GM12892 (cell line): ENCODE measurements at places on chromosomes 12 and 14.

- DNase-seq = no peak
These were observed 92.1 kb downstream of the SLC25A47 start for GRCh38 chr14:100415226-100415625.

DNA sequence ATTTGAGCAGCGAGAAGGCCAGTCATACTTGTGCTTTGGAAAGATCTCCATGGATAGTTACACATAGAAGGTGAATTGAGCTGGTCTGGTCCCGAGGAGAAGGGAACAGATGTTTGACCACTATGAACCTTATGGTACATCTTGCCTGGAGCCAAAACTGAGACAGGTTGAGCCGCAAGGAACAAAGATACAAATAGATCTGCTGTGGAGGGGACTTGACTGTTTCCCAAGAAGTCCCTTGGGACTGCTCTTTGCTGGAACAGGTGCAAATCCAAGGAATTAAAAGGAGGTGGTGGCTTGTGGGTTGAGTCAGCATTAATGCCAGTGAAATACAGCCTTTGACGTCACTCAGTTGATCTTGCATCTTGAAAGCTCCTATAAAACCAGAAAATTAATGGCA, 68.8 kb upstream of the PRIMA1 start:
- DNase-seq = no peak

DNA sequence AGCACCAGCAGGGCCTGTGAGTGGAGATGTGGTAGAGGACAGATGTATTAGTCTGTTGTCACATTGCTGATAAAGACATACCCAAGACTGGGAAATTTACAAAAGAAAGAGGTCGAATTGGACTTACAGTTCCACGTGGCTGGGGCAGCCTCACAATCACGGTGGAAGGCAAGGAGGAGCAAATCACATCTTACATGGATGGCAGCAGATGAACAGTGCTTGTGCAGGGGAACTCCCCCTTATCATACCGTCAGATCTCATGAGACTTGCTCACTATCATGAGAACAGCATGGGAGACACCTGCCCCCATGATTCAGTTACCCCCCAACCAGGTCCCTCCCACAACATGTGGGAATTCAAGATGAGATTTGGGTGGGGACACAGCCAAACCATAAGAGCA, 361.9 kb downstream of the VRK1 start:
- DNase-seq = no peak

- DNase-seq = no peak
These were observed 83.2 kb downstream of the PITPNM2 start for GRCh38 chr12:123067654-123068053.

GRCh38 chr14:77023001-77023996, 5.2 kb downstream of the IRF2BPL start:
- no peak for DNase-seq

DNA sequence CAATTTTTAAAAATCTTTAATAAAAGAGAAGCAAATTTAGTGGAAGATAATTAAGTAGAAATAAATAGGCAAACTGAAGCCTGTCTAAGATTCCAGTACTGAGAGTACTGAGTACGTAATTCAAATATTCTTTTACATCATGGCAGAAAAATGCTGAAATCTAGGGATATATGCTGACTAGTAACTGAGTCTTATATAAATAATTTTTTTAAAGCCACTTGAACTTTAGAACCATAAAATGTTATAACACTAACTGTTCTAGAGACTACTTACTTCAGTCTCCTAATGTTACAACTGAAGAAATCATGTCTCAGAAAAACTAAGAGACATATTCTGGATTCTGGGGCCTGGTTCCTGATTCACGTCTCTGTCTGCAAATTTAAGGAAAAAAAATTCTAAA, 230.6 kb upstream of the PLEKHG7 start:
- DNase-seq = no peak

- DNase-seq = no peak
These were observed 66.0 kb downstream of the DENND5B start for GRCh38 chr12:31524791-31525495.

- DNase-seq = no peak
These were observed 40.6 kb upstream of the FKBP4 start for GRCh38 chr12:2754208-2754607.

- no peak for DNase-seq
These were observed 107.5 kb upstream of the FAR2 start for GRCh38 chr12:29041621-29042020.

GRCh38 chr14:93315575-93315974, 17.3 kb downstream of the BTBD7 start:
- no peak for DNase-seq
